CD4-positive, alpha-beta memory T cell (primary cell): ENCODE measurements at places on chromosomes 2 and 18.

GRCh38 chr2:222294996-222295367 is 3.8 kb downstream of the PAX3 start:
- no peak for DNase-seq

DNA sequence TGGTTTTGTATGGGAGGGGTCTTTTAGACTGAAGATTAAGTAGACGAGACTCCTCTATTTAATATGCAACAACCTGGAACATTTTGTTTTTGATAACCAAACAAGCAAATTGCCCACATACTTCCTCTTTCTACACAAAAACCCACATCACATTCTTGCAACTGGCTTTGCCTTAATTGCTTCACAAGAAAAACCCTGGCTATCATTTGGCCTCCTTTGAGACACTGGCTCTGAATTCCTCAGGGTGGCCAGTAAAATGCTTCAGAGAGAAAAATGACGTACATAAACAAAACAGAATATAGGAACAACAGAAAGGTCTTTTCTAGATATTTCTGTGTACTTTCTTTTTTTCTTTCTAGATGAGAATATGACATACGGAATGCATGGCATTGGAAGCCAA is 103.0 kb downstream of the TRIB2 start:
- no peak for DNase-seq

- no peak for DNase-seq
Observed at GRCh38 chr2:170928036-170928823, 823 bp upstream of the GORASP2 start.

GRCh38 chr2:106306387-106306786 is 112.3 kb upstream of the UXS1 start:
- no peak for DNase-seq

DNA sequence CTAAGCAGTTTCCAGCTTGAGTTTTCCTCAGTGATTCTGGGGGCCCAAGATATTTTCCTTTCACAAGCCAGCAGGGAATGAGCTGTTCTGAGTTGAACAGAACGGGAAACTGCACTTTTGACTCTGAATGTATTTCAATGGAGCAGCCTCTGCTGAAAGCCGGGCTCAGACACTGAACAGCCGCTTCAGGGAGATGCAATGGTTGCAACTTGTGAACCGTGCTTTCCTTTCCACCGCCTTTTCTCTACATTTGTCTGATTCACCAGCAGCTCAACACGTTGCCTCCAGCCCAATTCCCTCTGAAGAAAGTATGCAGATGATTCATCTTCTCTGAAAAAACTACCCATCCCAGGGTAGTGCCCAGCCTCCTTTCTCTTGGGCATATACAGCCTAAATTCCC is 119.3 kb upstream of the PKDCC start:
- DNase-seq, result no peak

- no peak for DNase-seq
Observed at GRCh38 chr2:217000406-217000805, 140.5 kb upstream of the TNP1 start.

- no peak for DNase-seq
Observed at GRCh38 chr2:151775057-151775740, 40.9 kb upstream of the NEB start.

DNA sequence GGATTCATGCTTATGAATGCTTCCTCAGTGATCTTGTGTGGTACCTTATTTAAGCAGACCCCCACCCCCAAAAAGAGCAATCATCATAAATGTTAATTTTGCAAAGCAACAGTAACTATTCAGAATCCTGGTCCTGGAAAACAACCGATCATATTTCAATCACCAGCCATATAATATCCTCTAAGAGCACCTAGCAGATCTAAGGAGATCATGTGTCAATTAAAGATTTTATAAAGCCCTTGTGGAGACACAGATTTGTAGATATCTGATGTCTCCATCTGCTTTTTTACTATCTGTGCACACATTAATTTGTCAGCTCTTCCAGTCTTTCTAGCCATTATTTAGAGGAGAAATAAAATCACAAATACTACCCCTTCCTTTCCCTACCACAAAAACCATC is 423.7 kb downstream of the TGIF1 start:
- DNase-seq, result no peak

DNA sequence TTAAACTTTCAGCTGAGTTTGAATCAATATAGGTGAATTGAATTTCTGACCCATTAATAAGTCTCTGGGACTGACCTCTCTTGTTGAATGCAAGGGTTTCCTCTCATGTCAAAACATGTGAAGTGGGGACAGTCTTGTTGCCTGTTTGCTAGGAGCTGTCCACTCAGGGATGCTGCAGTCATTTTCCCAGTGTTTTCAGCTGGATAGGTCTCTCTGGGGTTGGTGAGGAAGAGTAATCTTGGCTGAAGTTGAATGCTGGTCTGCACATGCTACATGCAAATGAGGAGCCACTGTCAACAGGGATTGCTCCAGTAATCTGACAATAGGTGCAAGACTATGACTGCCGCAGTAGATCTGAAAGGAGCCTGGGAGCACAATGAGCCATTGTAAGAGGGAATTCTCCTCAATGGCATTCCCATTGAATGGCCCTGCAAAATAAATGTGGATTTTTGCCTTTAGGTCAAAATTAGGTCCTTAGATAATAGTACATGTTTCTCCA is 34.1 kb upstream of the IL1RL1 start:
- DNase-seq, result no peak

DNA sequence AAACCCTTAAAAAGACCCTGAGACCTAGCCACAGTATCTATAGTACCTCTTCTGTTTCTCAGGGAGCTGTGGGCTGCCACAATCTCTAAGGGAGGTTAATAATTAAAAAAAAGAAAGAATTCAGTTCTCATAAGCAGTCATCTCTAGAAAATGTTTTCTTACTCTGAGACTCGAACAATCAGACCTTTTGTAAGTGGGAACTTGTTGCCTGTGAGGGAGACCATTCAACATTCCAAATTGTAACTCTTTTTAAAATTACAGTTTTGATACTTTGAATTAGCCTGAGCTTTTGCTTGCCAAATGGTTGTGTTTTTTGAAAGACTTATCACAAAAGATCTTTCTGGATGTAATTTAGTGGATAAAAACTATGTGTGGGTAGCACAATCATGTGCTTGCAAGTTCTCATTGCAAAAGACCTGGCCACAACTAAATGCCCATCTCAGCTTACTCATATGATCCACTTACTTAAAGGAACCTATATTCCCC is 33.3 kb downstream of the IL1R2 start:
- DNase-seq, result no peak

DNA sequence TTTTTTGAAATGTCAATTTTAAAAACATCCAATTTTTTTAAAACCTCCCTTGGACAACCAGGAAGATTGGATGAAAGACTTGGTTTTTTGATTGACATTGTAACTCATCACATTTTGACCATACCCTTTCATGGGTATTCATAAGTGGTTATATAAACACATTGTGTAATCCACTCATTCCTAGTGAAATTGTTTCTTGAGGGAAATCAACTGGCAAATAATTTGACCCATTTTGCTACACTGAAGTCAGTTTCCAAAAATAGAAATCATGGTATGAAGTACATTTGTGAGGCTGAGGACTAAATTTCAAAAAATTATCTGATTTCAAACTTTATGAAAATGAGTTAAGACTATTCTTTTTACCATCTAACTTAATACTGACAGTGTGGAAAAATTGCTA is 31.5 kb downstream of the FBXO48 start:
- DNase-seq, result no peak

GRCh38 chr2:55966401-55967118 is 43.0 kb upstream of the EFEMP1 start:
- DNase-seq, result no peak

- DNase-seq, result no peak
Observed at GRCh38 chr2:169815849-169816248, 8.9 kb downstream of the METTL5 start.

DNA sequence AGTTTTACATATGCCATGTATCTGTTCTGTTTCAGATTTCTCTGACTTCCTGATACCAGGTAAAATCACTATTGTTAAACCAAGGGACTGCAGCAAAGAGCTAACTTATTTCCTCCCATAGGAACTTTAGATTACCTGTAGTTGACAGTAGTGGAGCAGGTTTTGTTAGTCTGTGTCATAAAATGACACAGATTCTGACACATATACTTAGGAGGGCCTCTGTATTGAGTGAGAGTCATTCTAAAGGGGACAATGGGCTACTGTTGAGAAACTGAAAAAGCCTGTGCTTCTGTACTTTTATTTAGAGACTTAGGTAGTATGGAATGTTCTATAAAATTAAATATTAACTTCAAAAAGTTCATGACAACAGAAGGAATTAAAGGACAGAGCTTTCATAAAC is 48.2 kb downstream of the KCMF1 start:
- no peak for DNase-seq

GRCh38 chr2:196233021-196233804 is 61.8 kb upstream of the STK17B start:
- DNase-seq, result no peak

DNA sequence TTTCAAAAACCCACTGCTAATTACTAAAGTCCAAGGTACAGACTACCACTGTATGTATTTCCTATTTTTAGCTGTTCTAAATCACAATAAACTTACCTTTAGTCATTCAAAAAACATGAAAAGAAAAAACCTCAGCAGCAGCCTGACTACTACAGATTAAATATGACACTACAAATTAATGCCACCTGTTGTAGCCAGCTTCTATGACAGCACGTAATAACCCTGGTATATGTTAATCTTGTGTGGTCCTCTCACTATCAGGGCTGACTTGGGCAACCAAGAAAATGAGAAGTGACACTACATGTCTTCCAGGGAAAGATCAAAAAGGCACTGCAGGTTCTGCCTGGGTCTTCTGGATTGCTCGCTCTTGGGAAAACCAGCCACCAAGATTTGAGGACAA is 90.6 kb upstream of the FAM124B start:
- no peak for DNase-seq

DNA sequence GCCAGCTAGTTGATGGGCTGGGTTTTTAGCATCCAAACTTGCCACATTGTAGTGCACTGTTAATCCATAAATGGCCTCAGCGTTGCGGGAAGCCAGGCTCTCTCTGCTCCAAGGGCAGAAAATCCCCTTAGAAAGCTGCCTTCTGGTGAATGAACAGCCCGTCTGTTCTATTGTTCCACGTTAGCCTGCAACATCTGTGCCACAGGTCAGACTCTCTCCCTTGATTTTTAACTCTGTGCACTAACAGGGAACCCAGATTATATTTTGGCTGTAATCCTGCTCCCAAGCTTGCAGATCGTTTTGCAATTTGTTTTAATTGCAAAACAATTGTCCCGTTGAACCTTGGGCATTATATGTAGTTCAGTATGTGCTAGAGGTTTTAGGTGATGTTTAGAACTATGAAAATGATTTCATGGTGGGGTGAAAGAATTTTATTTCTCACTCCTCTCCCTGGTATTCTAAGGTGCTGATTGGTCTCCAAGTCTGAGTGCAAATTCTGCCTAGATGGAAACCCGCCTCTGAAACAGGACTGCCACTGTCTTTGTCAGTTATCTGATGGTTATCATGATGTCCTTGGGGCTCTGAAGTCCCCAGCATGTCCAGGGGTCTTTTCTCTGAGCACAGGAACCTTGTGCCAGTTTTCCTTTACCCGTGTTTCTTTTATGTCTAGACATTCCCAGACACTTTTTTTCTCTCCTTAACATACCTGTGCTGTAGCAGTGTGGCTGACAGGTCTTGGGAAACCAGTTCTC is 106.6 kb downstream of the MAP4K4 start:
- no peak for DNase-seq

GRCh38 chr2:13604951-13605661 is 888.4 kb downstream of the TRIB2 start:
- no peak for DNase-seq

DNA sequence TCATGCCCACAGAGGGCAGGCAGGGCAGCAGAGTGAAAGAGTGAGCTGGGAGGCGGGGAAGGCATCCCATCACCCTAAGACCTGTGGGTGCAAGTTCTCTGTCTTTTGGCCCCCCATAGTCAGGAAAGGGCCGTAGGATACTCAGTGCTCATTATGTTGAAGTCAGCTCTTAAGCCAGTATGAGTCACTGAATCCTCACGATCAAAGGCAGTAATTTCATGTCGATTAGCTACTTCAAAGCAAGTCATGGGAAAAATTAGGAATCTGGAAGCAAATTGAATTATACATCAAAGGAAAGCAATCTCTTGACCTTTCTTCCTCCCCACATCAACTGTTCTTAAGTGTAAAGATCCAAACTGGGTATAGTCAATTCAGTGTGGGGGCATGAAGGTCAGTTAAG is 178.9 kb downstream of the FHOD3 start:
- DNase-seq, result no peak

GRCh38 chr2:135890835-135891234 is 14.6 kb upstream of the MCM6 start:
- DNase-seq, result no peak

DNA sequence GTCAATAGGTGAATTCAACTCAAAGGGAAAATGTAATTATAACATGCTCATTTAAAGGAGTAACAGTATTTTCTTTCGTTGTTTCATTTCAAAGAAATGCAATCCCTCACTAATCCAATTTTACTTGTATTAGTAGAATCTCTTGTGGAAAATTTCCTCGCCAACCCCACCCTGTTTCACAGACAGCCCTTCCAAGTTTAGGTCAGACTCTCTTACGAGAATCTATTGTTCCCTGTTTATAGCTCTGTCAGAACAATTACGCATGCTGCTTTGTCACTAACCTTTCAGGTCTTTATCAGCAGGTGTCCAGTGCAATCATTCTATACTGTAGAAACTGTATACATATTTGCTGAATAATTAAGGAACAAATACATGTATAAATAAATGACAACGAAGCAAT is 657.8 kb upstream of the LINC00305 start:
- no peak for DNase-seq

GRCh38 chr18:51192696-51193095 is 4.8 kb downstream of the MEX3C start:
- no peak for DNase-seq

- DNase-seq, result no peak
Observed at GRCh38 chr2:43346602-43347567, 120.5 kb upstream of the ZFP36L2 start.

GRCh38 chr2:236546561-236547002 is 23.0 kb upstream of the ACKR3 start:
- DNase-seq, result peak; percentile 38

DNA sequence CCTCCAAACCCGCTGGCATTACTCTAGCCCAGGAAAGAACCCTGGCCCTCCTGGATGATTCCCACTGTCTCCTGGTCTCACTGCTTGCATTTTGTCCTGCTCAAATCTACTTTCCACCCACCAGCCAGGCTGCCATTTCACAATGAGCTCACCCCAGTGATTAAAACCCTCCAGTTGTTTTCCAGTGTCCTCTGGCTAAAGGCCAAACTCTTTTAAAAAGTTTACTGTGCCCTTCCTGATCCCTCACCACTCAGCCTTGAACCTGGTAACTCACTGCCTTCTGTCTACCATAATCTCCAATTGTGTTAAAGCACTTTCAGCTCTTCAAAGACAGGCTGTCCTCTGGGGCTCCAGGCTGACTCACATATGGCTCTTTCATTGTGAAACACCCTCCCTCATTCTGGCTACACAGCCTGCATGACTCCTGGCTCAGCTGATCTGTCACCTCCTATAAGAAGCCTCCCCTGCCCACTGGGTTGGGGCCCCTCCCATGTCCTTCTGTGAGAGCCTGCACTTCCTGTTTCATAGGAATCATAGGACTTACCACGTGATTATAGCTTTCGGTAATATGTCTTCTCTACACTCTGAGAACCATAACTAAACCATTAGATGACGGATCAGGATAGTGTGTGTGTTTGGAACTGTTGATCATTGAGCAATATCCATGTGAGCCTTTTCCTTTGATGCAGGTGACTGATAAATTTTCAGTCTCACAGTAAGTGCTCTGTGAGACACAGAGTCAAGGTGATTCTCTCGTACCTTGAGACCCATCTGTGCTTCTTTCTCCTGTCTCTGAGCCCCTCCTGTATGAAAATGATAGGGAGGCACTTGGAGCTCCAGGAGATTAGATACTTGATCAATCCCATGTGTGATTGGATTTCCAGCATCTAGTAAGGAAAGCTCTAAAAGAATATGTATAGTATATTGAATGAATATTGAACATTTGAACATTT is 590.8 kb upstream of the ID2 start:
- DNase-seq, result no peak
